ENCODE measurements at places on chromosomes 3 and 15. TPM values are rescaled to one million over a fixed set of nuclear protein-coding genes. Genes with fewer than 3 reads are reported as not detected.

NMNAT3 gene
- 7.0 TPM for polyA plus RNA-seq

ATP13A5 gene
- polyA plus RNA-seq: not detected

PSTPIP1 gene
- polyA plus RNA-seq: 1.4 TPM

SFMBT1 gene
- 10.9 TPM for polyA plus RNA-seq

TRAIP gene
- polyA plus RNA-seq: 11.8 TPM

CCNB2 gene
- polyA plus RNA-seq: 48.9 TPM

- no peak for DNase-seq
Observed at GRCh38 chr3:133330065-133330464, 69.8 kb upstream of the BFSP2 start.

- DNase-seq: no peak
Observed at GRCh38 chr3:42826141-42826540, 16.9 kb downstream of the ACKR2 start.

DNA sequence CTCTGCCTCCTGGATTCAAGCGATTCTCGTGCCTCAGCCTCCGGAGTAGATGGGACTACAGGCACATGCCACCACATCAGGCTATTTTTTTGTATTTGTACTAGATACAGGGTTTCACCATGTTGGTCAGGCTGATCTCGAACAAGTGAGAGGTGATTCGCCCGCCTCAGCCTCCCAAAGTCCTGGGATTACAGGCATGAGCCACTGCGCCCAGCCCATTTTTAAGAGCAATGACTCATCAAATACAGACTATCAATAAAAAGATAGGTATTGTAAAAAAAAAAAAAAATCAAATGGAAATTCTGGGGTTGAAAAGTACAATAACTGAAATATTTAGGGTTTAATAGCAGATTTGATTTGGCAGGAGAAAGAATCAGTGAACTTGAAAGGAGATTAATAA, 129.0 kb downstream of the TJP1 start:
- DNase-seq: no peak

DNA sequence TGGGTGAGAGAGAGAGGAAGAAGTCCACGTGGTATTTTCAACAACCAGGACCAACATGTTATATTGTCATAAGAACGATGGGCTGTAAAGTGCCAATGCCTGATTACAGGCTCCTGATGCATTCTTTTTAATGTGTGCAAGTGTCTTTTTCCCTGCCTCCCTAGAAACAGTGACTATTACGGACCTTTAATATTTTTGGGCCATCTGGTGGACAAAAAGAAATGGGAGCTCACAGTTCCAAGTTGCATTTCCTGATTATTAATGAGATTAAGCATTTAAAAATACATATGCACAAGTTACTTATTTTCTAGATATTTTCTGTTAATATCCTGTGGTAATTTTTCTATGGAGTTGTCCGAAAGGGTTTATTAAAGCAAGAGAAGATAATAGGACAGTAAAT, 530.2 kb downstream of the NR2F2 start:
- DNase-seq: peak; percentile 6

- no peak for DNase-seq
Observed at GRCh38 chr3:31095255-31095654, 200.8 kb upstream of the GADL1 start.

DNA sequence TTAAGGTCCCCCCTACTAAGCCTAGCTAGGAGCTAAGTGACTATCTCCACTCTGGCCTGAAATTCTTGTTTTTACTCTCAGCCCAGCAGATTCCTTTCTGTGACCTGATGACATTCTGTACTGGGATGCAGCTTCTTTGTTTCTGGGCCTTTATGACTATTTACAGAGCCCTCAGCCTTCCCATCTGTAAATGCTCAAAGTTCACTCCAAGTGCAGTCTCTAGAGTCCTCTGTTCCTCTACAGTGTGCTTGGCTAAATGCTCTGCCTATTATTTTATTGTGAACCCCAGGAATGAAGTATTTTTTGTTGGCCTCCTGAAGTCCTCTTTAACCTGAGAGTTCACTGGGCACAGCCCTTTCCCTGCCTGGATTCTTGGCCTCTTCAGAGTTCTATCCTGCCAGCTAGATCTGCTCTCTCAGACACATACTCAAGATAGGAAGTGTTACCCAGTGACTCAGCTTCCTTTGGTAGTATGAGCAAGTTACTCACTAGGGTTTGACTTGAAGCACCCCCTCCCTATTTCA, 278.1 kb upstream of the P2RY1 start:
- no peak for DNase-seq

DNA sequence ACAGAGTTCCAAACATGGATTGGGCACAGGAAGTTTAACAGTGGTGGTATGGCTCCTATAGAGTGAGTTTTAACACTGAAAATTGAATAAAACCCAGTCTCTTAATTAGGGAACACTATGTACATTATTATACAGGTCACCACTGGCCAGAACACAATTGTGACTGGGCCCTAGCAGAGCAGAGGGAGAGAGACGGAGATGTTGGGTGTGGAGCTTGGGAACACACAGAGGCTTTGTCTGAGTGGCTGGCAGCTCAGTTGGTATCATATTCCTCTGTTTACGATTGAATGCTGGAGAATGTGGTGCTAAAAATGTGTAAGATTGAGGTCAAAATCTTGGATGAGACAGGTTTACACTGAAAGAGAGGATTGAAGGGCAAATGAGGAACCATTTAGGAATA, 6.8 kb upstream of the MOBP start:
- no peak for DNase-seq

- no peak for DNase-seq
Observed at GRCh38 chr15:85943151-85943550, 136.5 kb upstream of the AGBL1 start.

DNA sequence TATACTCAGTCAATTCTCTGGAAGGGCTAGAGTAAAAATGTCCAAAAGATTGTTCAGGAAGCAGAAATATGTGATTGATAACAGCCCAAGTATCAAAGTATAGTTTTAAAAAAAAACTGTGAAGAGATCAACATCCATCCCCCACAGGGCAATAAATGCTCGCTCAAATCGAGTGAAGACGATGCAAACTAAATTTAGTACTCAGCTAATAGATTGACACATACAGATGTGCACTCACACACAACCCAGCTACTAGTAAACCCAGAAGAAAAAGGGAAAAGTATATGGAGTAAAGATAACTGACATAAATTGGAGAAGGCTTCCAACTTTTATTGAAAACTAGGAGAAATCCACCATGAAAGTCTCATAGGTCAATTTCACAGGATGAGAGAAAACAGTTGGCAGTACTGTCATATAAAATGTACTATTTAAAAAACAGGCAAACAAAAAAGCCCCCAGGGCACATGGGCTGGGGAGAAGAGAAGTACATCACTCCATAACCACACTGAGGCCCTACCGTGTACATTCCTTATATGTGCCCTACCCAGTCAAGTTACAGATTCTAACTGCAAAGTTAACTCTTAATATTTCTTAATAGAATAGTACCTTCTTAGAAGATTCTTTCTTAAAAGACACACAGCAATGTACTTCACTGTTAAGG, 125.7 kb downstream of the TBL1XR1 start:
- no peak for DNase-seq

DNA sequence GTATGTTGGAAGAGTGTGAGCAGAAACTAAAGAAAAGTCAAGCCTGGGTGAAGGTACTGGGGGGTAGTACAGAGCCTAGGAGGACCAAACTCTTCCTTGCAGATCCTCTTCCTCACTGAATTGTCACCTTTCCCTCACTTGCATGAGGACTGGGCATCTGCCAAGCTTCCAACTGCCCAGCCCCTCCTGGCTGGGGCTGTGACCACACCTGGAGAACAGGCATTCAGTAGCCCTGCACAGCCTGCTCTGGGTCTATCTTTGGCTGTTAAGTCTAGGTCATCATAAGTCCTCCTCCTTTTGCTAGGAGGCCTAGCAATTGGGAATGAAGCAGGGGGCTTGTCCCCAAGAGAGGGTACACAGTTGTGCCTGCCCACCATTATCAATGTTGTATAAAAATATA, 55.2 kb downstream of the CAPN7 start:
- no peak for DNase-seq

GRCh38 chr15:72783004-72783639, 436 bp downstream of the ADPGK start:
- no peak for DNase-seq

GRCh38 chr3:178244733-178245709, 291.2 kb upstream of the KCNMB2 start:
- DNase-seq: no peak

All from left renal pelvis (tissue), 4 donors.